Natural killer cell (primary cell): ENCODE measurements at places on chromosomes 3 and 15.

- no peak for DNase-seq
Observed at GRCh38 chr3:149131589-149131988, 2.2 kb downstream of the HPS3 start.

GRCh38 chr15:42523331-42523730, 25.3 kb downstream of the LRRC57 start:
- no peak for DNase-seq

GRCh38 chr3:139327861-139328260, 16.0 kb upstream of the MRPS22 start:
- DNase-seq: no peak

GRCh38 chr3:55162031-55162795, 234.4 kb upstream of the LRTM1 start:
- no peak for DNase-seq

DNA sequence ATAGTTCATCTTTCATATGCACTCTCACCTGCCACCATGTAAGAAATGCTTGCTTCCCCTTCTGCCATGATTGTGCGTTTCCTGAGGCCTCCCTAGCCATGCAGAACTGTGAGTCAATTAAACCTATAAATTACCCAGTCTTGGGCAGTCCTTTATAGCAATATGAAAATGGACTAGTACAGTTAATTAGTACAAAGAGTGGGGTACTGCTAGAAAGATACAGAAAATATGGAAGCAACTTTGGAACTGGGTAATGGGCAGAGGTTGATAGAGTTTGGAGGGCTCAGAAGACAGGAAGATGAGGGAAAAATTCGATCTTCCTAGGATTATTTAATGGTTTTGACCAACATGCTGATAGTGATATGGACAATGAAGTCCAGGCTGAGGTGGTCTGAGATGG, 246.9 kb downstream of the CGGBP1 start:
- no peak for DNase-seq

- DNase-seq: no peak
Observed at GRCh38 chr15:76667943-76668715, 237.0 kb downstream of the SCAPER start.

DNA sequence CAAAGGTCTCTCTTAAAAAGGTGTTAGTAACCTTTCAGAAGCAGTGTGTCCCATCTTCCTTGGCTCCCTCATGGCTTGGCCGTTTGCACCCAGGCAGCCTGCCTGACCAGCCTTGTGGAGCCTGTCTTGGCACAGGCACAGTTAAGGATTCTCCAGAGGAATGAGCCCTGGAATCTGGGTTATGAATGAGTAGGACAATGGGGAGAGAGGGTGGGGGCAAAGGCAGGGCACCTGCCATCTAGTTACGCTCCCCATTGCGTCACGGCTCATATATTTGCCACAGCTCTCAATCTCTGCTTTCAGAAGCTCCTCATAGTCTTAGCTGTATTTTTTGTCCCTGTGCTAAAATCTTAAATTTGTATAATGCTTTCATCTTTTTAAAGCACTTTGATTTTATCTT, 50.6 kb downstream of the WDR76 start:
- no peak for DNase-seq

DNA sequence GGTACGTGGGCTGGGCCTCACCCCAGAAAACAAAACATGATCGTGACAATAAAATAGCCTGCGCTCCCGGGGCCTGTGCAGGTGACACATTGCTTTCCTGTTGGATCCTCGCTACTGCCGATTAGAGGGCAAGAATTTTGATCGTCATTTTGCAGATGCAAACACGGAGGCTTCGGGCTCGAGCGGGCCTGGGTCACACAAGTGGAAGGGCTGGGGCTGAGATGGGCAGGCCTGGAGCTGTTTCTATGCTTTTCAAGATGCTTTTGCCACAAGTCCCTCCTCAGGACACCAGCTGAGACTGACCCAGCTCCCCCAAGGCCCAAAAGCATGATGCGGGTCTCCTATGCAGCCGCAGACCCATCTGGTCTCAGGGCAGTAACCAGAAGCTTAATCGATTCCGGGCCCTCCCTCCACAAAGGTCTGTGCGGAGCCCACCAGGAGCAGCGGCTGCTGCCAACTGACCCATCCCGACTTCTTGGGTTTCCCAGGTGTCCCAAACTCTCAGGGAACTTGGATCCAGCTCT, 30.0 kb downstream of the RGMA start:
- DNase-seq: no peak

- DNase-seq: no peak
Observed at GRCh38 chr3:10666621-10667020, 149.4 kb upstream of the SLC6A11 start.

DNA sequence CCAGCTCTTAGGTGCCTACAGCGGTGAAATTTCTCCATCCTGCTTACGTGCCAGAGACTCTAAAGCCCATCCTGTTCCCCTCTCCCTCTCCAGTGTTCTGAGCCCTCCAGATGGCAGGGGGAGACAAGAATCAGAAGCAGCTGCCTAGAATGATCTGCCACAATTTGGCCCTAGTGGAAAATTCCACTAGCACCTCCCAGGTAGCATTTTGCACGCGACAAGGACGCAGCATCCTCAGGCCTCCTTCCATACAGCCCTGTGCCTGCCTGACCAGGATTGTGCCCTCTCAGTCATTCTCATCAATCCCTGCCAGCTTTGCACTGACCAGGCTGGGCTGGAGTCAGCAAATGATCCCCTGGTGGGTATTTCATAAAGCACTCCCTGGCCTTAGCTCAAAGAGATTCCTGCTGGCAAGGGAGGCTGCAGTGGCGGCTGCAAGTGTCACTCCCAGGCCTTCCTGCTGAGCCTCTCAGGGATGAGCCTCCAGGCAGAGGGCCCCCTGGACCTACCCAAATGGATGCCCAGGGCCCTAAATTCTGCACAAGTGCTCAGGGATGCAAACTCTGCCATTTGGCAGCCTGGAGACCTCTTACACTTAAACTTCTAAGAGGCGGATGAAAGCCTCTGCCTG, 130.2 kb upstream of the ATP2B2 start:
- no peak for DNase-seq

DNA sequence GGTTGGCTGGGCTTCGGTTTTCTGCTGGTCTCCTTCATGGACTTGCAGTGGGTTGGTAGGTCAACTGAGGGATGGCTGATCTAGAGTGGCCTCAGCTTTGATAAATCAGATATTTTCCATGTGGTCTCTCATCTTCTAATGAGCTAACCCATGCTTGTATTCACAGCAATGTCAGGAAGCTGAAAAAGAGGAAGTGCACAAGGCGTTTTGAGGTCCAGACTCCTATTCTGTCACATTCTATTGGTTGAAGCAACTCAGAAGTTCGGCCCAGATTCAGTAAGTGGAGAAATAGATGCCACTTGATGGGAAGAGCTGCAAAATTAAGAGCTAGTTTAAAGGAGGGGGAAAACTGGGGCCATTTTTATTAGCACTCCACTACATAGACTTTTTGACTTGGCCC, 361.2 kb downstream of the DIPK2A start:
- DNase-seq: no peak

DNA sequence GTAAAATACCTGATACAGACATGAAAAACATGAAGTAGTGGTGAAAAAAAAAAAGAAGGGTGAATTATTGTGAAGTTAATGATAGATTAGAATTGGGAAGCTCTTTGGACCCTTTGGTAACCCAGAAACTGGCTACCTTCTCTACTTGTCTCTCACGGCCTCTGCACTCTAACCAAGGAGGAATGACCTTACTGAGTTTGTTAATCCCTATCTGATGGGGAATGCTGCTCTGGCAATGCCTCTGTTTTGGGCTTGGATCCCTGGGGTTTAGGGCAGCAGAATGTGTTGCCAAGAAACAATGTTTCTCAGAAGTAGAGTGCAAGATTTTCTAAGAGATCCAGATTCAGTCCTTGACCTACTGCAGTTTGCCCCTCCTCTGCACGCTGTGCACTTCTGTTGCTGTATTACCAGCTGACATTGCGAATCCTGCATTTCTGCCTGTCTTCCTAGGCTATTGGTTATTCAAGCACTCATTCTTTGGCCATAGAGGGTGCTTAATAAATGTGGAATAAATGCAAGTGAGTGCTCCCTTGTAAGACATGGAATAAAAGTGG, 49.2 kb upstream of the MAP3K13 start:
- DNase-seq: no peak

GRCh38 chr3:49158103-49158709, 7.9 kb downstream of the CCDC71 start:
- peak; percentile 81 for DNase-seq

- no peak for DNase-seq
Observed at GRCh38 chr3:179076243-179077027, 4.8 kb upstream of the ZMAT3 start.

DNA sequence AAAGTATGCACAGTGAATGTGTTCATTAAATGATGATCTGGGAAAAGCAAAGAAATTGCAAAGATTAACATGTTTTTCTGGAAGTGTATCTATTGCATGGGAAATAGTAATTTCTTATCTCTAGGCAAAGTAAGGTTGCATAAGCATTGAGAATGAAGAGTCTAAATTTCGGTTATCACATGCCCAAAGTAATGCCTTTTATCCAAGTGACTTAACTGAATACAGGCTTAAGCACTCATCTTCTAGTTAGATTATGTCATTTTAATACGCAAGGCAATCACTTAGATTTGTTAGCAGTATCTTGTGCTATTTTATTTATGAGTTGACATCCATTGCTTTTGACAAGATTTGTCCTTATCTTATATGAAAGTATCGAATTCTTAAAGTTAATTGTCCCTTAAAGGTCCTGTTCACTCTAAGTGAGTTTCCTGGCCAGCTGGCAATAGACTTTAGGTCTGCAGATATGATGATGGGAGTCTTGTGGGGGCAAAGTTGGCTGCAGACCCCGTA, 100.5 kb downstream of the NAALADL2 start:
- no peak for DNase-seq

GRCh38 chr3:102796804-102797203, 362.0 kb downstream of the ZPLD1 start:
- no peak for DNase-seq

GRCh38 chr3:167840247-167840646, 104.7 kb downstream of the SERPINI1 start:
- DNase-seq: no peak

DNA sequence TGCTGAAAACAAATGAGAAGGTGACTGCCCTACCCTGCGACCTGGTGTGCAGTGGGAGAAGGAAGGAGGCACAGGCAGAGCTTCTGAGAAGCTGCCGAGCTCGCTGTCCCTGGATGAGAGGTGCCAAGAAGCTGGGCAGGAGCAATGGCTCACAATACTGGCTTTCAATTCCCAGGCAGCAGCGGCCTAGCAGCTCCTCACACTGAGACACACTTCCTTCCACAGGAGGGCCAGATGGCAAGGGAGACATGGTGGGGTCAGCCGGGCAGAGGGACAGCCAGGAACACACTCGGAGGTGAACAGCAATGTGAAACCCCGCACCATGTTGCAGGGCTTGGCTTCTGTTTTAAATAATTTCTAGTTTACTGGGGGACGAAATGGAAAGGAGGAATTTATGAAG, 314.6 kb downstream of the EPHB1 start:
- no peak for DNase-seq

- no peak for DNase-seq
Observed at GRCh38 chr3:127254033-127254644, 33.7 kb downstream of the PRR20G start.

- no peak for DNase-seq
Observed at GRCh38 chr3:123758081-123758564, 126.0 kb downstream of the MYLK start.

DNA sequence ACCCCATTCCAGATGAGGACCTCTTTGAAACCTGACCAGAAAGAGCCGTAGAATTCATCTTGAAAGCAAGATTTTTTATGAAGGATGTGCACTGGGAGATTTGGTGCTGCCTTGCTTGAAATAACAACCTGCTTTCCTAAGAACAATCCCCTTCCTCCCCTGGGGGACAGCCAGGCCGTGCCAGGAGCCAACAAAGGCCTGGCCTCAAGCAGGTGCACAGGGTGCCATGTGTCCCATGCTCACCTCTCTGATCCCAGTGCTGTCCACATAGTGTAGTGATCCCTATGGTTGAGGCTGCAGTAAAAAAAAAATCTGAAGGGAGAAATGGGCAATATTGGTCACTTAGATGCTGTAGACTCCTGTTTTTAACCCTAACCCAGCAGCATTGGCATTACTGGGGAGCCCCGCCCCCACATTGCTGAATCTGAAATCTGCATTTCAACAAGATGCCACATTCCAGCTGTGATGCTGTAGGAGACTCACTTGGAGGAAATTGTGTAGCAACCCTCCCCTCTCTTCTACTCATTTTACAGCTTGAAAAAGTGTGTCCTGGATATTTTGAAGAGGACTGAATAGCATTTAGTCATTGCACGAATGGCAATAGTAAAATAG, 171.2 kb downstream of the APBA2 start:
- DNase-seq: no peak

DNA sequence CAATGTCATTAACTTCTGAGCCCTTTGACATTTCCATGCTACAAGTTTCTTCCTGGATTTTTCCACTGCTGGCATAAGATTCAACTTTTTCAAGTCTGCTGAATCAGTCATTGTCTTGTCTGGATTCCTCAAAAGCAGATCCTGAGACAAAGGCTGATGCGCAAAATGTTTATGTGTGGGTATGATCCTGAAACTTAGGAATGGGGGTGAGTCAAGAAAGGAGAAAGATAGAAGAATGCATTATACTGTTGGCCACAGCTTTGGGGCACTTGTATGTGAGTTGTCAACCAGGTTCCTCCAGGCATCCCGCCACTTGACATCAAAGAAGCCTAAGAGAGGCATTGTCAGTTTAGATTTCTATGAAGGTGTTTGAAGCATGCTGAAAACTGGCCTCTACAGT, 50.4 kb downstream of the FOXB1 start:
- no peak for DNase-seq

DNA sequence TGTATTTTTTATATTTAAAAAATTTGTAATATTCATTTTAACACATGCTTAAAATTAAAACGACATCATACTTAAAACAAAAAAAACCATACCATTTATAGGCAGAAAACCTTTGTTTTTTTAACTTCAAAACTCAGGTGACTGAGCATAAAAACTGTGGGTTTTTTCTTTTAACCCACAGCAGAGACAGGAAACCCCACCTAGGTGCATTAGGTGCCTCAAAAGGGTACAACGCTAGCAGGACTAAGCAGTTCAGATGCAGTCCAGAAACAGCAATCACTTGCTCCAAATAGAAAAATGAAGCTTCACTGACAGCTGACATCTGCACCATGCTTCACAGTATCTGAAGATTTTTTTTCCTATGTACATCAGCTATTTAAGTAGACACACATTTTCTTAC, 52.3 kb downstream of the GLB1 start:
- no peak for DNase-seq

- DNase-seq: no peak
Observed at GRCh38 chr15:70068783-70069565, 28.7 kb downstream of the TLE3 start.

- DNase-seq: peak; percentile 74
Observed at GRCh38 chr3:142028243-142028777, 121.0 kb downstream of the TFDP2 start.

GRCh38 chr15:63991706-63992105, 54.6 kb downstream of the DAPK2 start:
- no peak for DNase-seq

GRCh38 chr15:77547801-77548588, 84.7 kb downstream of the LINGO1 start:
- DNase-seq: no peak

- DNase-seq: peak; percentile 64
Observed at GRCh38 chr15:50675535-50676144, 11.0 kb downstream of the TRPM7 start.

GRCh38 chr3:81485444-81485865, 276.0 kb downstream of the GBE1 start:
- no peak for DNase-seq

- no peak for DNase-seq
Observed at GRCh38 chr15:67944010-67944641, 104.3 kb upstream of the RNU6-1 start.
